Daoy (cell line): ENCODE measurements at places on chromosomes 2 and 18. TPM values are rescaled to one million over a fixed set of nuclear protein-coding genes. Genes with fewer than 3 reads are reported as not detected.

DNA sequence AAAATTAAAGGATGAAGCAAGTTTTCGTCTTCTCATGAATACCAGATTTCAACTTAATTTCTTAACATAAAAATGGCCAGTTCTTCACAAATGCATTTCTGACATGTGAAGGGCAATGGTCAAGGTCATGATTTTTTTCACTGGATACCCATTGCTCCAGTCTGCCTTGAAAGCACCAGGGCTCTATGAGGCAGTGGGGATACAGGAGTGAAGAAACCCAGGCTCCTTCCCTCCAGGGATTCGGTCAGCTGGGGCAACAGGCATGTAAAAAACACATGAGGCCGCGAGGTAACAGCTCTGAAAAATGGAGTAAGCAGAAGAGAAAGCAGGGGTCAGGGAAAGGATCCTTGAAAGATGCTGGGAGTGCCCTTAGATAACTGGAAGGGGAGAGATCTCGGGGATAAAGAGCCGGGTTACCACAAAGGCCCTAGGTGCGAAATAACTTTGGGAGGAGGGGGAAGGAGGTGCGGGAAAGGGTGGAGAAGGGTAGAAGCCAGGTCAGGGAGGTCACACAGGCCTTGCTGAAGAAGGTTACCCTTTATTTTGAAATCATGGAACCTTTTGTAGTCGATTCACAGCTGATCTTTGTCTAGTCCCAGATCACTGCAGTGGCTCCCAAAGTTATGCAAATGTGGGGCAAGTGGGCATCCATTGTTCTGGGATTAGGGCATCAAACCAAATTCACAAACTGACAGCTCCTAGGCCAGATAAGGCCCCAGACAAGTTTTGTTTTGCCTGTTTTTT lies 5.2 kb upstream of the SPRED2 start:
- no peak for DNase-seq

- no peak for DNase-seq
Measured at GRCh38 chr2:105278654-105279053, 37.1 kb downstream of the GPR45 start.

DNA sequence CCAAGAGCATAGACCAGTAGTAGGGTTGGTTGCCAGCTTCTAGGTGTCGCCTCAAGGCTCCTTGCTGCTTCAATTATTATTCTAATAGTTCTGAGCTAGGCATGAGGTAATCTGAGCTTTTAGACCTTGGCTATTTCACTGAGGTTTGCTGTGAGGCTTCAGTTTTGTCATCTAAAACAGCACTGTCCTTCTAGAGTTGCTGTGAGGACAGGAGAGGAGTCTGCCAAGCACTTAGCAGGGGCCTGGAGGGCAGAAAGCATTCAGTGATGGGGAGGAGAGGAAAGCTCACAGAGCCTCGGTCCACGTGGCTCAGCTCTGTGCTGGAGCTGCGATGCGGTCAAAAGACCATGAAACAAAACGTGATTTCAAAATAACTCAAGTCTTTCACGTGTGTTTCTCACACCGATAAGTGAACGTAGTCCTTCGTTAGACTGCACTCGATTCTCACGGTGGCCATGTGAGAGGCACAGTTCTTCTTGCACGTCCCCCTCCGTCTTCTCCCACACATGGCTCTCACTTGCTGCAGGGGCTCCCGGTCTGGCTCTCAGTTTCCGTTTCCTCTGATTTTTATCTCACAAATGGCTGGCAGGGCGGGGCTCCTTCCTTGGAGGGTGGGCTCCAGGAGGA lies 113.7 kb downstream of the B3GNT2 start:
- no peak for DNase-seq

- DNase-seq = no peak
Measured at GRCh38 chr18:34859496-34859895, 149.4 kb downstream of the DTNA start.

- peak; percentile 8 for DNase-seq
Measured at GRCh38 chr2:43950383-43951008, 45.3 kb downstream of the LRPPRC start.

GRCh38 chr2:236415684-236416444 lies 151.7 kb upstream of the ASB18 start:
- no peak for DNase-seq

GRCh38 chr2:235924675-235925063 lies 243.5 kb downstream of the GBX2 start:
- no peak for DNase-seq

GRCh38 chr2:39780825-39781600 lies 2.0 kb upstream of the THUMPD2 start:
- DNase-seq = peak; percentile 47

The DNAH6 gene
- 0.12 and 2.9 TPM in 2 replicates for total RNA-seq

The GPAT2 gene
- total RNA-seq = 0.06 TPM in 1 of 2 replicates, not detected in the other

The CRACDL gene
- total RNA-seq = 0.33 and 1.3 TPM in 2 replicates
